ENCODE measurements at places on chromosomes 12 and 14.

DNA sequence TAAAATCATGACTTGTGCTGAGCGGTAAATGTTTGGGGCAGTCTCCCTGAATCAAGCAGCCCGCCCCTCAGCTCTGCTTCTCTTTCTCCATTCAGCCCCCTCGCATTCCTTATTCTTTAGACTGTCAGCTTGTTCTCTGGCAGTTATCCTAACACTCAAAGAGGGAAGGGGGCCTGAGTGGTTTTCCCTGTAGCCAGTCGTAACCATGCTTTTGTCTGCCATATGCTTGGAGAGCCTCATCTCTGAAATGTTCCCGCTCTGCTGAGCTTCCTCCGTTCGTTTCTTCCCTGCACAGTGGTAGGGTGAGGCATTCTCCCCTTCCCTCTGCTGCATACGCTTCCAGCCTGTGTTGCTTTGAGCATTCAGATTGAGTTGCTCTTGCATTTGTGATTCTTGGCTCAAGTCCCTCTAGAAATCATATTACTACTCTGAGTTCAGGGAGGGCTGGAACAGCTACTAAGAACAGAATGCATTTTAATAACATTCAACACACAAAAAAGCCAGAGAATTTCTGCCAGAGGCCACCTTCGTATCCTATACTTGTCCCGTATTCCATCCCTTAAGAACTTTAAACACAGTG, 119.7 kb downstream of the FBXL14 start:
- no peak for DNase-seq

DNA sequence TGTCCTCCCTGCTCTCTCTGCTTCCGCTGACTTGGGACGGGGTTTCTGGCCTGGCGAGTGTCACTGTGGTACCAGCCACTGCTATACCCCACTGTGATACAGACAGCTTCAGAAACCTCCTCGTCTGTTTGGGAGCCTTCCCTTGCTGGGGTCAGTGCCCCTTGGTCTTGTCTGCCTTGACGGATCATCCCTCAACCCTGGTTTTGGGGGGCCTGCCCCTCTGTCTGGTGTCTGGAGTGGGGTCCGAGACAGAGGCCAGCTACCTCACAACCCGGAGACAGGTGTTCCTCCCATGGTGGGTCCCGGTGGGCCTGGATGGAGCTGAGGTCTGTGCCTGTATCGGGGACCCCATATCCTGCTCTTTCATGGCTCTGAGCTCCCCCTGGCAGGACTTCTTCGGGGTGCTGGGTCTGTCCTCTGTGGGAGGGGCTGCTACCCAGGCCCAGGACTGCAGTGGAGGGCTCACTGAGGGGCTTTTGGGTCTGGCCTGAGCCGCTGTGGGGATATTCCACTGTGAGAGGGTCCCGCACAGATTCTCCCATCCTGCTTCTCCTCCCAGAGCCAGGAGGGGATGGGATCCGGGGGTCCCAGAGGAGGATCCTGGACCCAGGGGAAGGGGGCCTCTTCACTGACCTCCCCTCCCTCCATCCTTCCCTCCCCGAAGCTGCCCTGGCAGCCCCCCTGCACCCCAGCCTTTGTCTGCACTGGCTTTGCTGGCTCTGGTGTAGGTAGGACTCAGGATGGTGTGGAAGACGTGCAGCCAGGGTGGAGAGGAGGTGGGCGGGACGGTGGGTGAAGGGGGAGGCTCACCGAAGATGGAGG, 365.5 kb downstream of the TMEM121 start:
- DNase-seq: no peak

- no peak for DNase-seq
Measured at GRCh38 chr12:66118240-66118891, 12.2 kb downstream of the LLPH start.

DNA sequence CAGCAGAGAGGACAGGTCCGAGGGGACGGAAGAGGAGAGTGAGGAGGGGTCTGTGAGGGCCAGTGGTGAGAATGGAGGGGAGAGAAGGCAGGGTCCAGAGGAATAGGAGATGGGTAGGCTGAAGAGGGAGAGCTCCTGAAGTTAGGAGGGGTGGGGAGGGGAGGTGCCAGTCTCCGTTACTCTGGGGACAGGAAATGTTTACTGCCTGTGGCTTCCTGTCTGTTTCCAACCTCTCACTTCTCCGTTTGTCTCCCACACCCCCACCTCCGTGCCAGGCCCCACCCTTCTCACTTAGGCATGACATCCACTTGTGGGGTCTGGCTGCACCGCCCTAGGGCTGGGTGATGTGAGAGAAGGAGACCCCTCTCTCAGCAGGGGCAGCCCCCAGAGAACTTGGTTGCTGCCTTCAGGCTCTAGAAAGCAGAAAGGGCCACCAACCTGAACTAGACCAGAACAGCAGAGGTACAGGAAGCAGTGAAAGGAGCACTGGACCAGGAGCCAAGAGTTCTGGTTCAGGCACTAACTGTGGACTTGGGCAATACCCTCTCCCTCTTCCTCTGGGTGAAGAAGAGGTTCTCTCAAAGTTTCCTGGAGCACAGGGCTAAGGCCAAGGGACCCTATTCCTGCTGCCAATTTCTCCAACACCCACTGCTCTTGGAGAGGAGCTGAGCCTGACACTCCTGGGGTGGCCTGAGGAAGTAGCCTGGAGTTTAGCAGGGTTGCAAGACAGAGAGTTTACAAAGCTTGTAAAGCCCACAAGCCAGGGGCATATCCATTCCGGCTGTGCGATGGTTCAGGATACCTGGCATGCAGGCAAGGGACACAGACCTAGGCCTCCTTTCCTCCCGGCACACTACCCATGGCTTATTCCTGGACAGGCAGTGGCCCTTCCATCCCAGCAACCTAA, 5.5 kb downstream of the ITGA5 start:
- DNase-seq: no peak

- DNase-seq: no peak
Measured at GRCh38 chr14:22096514-22096895, 422.9 kb upstream of the OR4E1 start.

- DNase-seq: no peak
Measured at GRCh38 chr14:32028599-32028998, 48.5 kb upstream of the ARHGAP5 start.

GRCh38 chr12:124566997-124567672, at the start of gene NCOR2:
Gene NCOR2, minus strand, starts transcription at chr12:124567612. Its CDS starts 72,361 bp downstream, at chr12:124495251.
- peak; percentile 30 for DNase-seq
